Endothelial cell of umbilical vein (primary cell): ENCODE measurements at places on chromosomes 16 and 17.

DNA sequence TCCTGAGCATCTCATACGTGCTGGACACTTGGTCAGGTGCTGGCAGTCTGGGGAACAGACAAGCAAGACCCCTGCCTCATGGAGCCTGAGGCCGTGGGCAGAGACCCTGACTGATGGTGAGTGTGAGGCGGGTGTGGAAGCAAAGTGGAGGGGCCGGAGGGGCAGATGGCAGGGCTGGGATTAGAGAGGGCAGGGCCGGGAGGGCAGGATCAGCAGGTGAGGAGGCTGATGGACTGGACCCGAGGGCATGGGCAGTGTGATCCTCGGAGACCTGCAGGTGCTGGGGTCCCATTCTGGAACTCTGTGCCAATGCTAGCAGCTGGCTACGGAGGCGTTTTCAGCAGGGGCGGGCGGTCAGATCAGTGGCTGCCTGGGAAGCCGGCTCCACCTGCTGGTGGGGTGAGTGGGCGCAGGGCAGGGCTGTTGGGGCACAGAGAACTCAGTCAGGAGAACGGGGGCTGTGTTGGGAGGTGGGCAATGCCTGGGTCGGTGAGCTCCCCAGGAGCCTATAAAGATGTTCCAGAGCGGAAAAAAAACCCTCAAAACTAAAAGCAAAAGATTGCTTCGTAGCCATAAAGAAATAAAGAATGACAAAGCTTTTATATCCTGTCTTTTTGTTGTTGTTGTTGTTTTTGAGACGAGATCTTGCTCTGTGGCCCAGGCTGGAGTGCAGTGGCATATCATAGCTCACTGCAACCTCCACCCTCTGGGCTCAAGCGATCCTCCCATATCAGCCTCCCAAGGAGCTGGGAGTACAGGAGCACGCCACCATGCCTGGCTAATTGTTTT lies 8.9 kb upstream of the C16orf74 start:
- no peak for DNase-seq

DNA sequence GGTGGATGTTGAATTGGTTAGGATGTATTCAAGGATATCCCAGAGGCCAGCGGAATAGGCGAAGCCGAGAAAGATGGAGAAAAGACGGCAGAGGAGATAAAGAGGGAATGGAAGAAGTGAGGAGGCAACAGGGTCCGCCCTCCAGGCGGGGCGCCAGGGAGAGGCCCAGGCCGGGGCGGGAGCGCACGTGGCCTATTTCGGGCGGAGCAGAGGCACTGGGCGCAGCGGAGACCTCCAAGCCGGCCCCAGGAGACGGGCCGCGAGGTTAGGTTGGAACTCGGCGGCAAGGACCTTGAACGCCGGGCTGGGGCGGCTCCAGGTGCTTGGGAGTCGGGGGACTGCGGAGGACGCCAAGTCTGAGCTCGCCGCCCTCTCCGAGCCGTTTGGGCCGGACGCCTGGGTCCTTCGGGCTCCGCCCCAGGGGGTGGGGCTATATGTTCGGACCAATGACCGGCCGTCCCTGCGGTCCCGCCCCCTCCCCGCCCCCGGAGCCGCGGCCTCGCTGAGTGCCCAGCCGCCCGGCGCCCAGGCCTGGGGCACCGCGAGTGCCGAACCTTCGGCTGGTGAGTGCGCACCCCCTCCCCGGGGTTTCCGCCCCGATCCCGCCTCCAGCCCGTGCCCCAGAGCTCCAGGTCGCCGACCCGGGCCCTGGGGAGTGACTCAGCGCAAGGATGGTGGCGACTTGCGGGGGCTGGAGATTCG lies at the start of gene ZNF771:
Gene ZNF771 (plus strand): TSS at position 505 of the 702 bp plus-strand sequence. CDS start 448 bp downstream, outside the sequence.
- peak; percentile 88 for DNase-seq

- DNase-seq: no peak
These were observed 12.0 kb downstream of the MTHFSD start for GRCh38 chr16:86542756-86543750.

GRCh38 chr17:37650419-37651003 lies 7.3 kb upstream of the DDX52 start:
- DNase-seq: peak; percentile 62

DNA sequence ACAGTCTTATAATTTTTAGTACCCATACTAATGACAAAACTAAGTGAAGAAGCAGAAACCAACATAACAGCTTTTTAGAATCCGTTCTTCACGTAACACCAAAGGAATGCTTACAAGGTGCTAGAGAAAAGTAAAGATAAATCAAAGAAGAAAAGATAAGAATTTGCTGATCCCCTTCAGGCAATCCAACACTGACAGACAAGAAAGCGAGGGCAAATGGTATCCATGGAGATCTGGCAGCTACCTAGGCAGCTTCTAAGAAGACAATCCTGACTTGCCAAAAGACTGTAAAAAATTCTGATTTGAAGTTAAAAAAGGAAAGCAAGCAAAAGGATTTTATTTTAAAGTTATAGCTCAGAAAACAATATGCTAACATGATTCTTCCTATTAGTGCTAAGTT lies 14.6 kb downstream of the BBS2 start:
- no peak for DNase-seq

- DNase-seq: no peak
These were observed 124.0 kb downstream of the ABCA8 start for GRCh38 chr17:68831170-68831569.

GRCh38 chr16:85979605-85980004 lies 80.6 kb downstream of the IRF8 start:
- DNase-seq: no peak

GRCh38 chr17:31373150-31374093 lies 18.1 kb upstream of the RAB11FIP4 start:
- peak; percentile 67 for DNase-seq

GRCh38 chr17:70791748-70792443 lies 622.6 kb downstream of the KCNJ2 start:
- DNase-seq: no peak

GRCh38 chr16:66585481-66586239 lies 6.4 kb downstream of the CMTM2 start:
- DNase-seq: no peak

- peak; percentile 35 for DNase-seq
These were observed 27.2 kb downstream of the MAP2K4 start for GRCh38 chr17:12047681-12048376.

GRCh38 chr17:34143430-34143829 lies 111.7 kb upstream of the CCL2 start:
- DNase-seq: no peak

- DNase-seq: no peak
These were observed 21.5 kb upstream of the TMEM92 start for GRCh38 chr17:50252781-50253180.

DNA sequence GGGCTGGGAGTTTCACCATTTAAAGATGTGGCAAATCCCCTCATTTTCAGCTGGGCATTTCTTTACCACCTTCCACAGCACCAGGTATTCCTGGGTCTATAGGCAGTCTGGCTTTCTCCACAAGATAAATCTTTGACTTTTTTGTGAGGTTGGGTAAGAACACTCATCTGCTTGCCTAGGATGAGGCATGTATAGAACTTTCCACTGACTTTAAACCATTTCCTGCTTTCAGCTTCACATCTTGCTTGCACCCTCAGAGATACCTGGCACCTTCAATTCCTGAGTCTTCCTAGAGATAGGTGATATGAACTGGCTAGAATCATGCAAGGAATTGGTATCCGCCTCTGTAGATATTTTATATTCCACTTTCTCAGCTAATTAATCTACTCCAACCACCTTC lies 27.9 kb downstream of the SMURF2 start:
- no peak for DNase-seq

DNA sequence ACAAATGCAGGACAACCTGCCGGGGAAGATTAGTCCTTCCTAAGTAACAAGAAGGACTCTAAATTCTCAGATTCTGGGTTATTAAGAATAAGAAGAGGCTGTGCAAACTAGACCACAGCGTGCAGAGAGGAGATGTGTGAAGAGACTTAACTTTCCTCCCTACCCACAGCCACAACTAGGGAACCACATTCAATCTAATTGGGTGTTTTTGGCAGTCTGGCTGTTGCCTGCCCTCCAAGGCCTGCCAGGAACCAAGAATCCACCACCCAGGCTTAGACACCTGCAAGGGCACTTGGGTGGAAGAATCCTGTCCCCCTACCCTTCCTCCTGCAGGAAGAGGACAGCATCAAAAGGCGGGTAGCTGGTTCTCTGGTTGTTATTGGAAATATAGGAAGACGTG lies 202.0 kb downstream of the PARN start:
- DNase-seq: no peak
